ENCODE measurements at places on chromosomes 3 and 15. TPM values are rescaled to one million over a fixed set of nuclear protein-coding genes. Genes with fewer than 3 reads are reported as not detected.

The ATP6V1A gene
- 17.6 TPM for total RNA-seq

The FAM43A gene
- 24.1 TPM for total RNA-seq

The STAB1 gene
- total RNA-seq: 50.6 TPM

DNA sequence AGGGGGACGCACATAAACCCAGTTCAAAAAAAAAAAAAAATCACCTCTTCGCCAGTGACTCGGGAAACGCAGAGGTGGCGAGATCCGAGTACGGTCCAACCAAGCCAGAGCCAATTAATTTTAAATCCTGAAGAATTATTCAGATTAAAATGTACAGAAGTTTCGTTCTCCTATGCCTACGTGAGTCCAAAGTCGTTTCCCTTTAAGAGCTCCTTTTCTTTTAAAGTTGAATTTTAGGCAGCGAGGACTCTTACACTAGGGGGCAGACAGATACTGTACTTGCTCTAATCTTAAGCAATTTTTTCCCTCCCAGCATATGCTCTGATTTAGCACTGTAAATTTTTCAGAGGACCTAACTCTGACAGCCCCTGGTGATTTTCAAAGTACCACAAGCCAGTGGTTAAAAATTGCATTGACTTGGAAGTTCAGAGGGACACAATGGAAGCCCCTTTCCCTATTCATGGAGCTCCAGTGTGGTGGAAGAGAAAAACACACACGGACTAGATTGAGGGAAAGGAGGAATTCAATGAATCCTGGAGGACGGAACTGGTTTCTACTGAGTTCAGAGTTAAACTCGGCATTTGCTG lies 3.3 kb upstream of the NR2F2 start:
- DNase-seq: no peak

DNA sequence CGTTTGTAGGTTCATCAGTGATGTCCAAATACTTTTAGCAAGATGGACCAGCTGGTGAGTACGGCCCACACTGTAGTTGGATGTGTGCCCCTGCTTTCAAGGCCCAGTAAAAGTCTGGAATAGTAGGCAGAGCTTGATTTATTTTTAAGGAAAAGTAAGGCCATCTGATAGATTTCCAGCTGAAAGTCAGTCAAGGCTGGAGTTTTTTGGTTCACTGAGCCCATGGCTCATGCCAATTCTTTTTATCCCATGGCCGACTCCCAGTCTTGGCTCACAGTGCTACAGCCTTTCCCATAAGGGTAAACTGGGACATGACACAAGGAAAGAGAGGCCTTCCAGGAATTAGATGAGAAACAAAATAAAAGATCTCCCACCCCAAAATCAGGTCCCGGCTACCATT lies 13.5 kb downstream of the CCDC80 start:
- peak; percentile 39 for DNase-seq

GRCh38 chr15:73695773-73696640 lies 11.8 kb downstream of the CD276 start:
- DNase-seq: no peak

GRCh38 chr3:43152649-43153048 lies 46.8 kb upstream of the POMGNT2 start:
- no peak for DNase-seq

All from heart left ventricle (tissue), 16 donors.